ENCODE measurements at places on chromosomes 6 and 20. TPM values are rescaled to one million over a fixed set of nuclear protein-coding genes. Genes with fewer than 3 reads are reported as not detected.

DNA sequence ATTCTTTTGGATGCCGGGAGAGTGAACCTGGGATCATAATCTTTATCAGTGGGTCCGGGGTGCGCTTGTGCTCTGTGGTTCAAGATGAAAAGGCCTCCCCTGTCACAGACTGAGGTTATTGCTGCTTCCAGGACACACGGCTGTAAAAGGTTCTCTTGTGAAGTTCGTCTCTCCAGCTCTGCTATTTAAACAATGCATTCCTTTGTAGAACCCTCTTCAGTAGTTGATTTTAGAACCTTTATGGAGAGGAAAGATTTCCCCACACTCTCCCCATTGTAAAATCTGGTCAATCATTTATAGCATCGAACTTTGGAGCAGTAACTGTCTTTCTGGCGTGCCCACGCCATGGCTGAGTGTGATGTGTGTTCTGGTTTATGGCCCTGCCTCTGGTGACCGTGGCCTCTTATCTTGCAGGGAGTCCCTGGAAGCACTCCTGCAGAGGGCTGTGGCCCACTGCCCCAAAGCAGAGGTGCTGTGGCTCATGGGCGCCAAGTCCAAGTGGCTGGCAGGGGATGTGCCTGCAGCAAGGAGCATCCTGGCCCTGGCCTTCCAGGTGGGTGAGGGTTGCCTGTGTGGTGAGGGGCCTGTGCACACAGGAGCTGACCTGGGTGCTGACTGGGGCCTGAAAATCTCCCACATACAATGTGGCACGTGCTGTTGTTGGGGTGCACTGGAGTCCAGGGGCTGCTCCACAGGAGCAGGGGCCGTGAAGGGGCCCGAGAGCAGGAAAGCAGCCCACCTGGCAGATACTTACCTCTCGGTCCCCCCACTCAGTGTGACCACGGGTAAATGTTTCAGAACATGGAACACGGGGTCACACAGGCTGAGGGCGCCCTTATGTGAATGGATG lies 11.6 kb upstream of the C20orf204 start:
- DNase-seq, result no peak
- no peaks in the 10 kb centered on the region for H3K27me3 ChIP-seq
- H3K27ac ChIP-seq, result no peak overlapping the region
- peaks cover 100% of the 10 kb centered on the region for H3K36me3 ChIP-seq
- no peak overlapping the region for H3K4me3 ChIP-seq

INSM1 gene
- 0.41 TPM for total RNA-seq

KHDC1 gene
- total RNA-seq, result 0.85 TPM

DNA sequence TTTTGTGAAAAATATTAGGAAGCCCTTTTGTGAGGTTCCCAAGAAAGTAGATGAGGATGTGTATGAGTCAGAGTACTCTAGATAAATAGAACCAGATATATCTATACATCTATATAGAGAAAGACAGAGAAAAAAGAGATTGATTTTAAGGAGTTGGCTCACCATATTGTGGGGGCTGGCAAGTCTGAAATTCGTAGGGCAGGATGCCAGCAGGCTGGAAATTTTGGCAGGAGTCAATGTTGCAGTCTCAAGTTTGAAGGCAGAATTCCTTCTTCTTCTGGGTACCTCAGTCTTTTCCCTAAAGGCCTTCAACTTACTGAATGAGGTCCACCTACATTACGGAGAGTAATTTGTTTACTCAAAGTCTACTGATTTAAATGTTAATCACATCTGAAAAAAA lies 65.3 kb upstream of the SAMD3 start:
- no peak overlapping the region for H3K4me3 ChIP-seq
- no peaks in the 10 kb centered on the region for H3K36me3 ChIP-seq
- no peaks in the 10 kb centered on the region for H3K27me3 ChIP-seq
- H3K27ac ChIP-seq, result no peak overlapping the region
- no peak for DNase-seq
- H3K4me1 ChIP-seq, result no peaks in the 10 kb centered on the region

DNA sequence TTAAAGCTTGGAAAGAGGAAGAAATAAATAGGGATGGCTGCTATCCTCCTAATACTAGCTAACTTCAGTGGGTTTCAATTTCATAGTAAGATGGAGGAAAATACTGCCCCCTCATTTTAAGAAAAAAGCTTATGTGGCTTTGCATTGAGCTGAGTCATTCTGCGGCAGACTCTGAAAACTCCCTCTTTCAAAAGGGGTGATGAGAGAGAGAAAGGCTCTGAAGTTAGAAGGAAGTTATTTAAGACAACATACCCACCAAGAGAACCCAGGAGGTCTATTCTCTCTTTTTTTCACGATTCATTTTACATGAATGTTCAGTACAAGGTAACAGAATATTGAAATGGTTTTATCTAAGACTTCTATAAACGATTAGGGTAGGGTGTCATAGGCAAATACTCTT lies 4.5 kb downstream of the PRDM13 start:
- peaks cover 46% of the 10 kb centered on the region for H3K4me1 ChIP-seq
- DNase-seq, result no peak
- peaks cover 100% of the 10 kb centered on the region for H3K27me3 ChIP-seq
- no peak overlapping the region for H3K27ac ChIP-seq
- no peaks in the 10 kb centered on the region for H3K36me3 ChIP-seq

GRCh38 chr6:29970711-29971110 lies 28.4 kb downstream of the HLA-A start:
- no peak overlapping the region for H3K27ac ChIP-seq
- no peak for DNase-seq
- peaks cover 61% of the 10 kb centered on the region for H3K4me1 ChIP-seq
- no peaks in the 10 kb centered on the region for H3K36me3 ChIP-seq

MLN gene
- total RNA-seq, result not detected

UST gene
- 16.5 TPM for total RNA-seq

- no peaks in the 10 kb centered on the region for H3K4me1 ChIP-seq
- H3K4me3 ChIP-seq, result no peak overlapping the region
- H3K27me3 ChIP-seq, result no peaks in the 10 kb centered on the region
- no peak for DNase-seq
Observed at GRCh38 chr6:85983032-85983659, 340.5 kb upstream of the SYNCRIP start.

DNA sequence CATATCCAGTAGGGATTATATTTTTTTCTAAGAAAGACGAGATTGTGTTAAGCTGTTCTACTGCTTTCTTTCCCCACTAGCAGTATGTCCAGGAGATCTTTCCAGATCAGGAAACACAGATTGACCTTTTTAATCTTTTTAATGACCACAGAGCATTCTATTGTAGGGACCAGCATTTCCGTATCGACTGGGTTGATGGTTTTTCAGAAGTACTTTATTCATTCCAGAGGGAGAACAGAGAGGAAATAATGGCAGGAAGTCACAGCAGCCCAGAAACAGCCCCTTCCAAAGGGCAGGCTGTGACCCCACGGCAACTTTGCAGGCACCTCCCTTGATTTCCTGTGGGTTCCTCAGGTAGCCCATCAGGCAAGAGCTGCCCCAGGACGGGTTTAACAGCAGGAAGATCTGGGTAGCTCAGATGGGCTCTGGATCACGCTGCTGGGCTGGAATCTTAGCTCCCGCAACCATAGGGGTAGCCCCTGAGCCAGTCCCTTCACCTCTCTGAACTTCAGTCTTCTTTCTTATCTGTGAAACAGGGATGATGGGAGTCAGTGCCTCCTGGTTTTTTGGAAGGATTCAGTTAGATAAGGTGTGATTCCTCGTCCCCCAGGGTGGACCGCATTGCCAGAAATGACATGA lies 23.8 kb upstream of the CHMP4B start:
- H3K36me3 ChIP-seq, result peaks cover 8% of the 10 kb centered on the region
- no peaks in the 10 kb centered on the region for H3K27me3 ChIP-seq
- no peak overlapping the region for H3K27ac ChIP-seq
- H3K4me3 ChIP-seq, result no peak overlapping the region

- H3K4me1 ChIP-seq, result peaks cover 31% of the 10 kb centered on the region
- H3K36me3 ChIP-seq, result peaks cover 39% of the 10 kb centered on the region
- no peak for DNase-seq
- peak overlapping the region; percentile 83 for H3K27ac ChIP-seq
- no peak overlapping the region for H3K4me3 ChIP-seq
Observed at GRCh38 chr6:32111424-32112066, 2.4 kb upstream of the TNXB start.

DNA sequence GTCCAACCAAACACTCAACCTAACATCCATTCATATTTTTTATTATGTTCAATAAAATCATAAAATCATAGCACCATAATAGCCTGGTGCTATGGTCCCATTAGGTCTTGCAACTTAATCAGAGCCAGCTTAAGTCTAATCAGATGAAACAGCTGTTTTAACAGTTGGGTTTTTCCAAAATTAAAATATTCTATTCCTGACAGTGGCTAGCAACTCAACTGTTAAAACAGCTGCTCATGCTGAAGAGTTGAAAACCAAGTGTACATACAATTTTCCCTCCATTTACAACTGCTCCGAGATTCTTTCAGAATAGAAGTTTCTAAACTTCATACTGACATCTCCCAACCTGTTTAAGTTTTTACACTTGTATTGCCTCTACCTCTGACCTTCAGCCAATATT lies 89.5 kb downstream of the UBE3D start:
- H3K27me3 ChIP-seq, result no peaks in the 10 kb centered on the region
- no peak overlapping the region for H3K27ac ChIP-seq
- no peak for DNase-seq
- H3K36me3 ChIP-seq, result no peaks in the 10 kb centered on the region
- no peaks in the 10 kb centered on the region for H3K4me1 ChIP-seq

DNA sequence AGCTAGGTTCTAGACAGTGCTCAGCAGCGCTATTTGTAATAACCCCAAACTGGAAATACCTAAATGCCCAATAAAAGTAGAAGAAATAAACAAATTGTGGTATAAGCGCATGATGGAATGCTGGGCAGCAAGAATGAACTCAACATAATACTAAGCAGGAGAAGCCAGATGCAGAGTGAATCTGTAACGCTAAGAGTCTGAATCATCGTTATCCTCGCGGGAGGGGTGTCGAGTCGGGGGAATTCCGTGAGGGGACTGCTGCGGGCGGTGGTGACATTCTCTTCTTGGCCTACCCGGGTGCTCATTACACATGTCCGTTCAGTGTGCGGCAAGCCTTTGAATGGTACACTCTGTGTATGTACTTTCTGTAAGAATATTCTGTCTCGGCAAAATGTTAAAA lies 83.7 kb downstream of the SULF2 start:
- H3K36me3 ChIP-seq, result no peaks in the 10 kb centered on the region
- no peak overlapping the region for H3K27ac ChIP-seq
- no peaks in the 10 kb centered on the region for H3K4me1 ChIP-seq
- no peak overlapping the region for H3K4me3 ChIP-seq

SNAP25 gene
- not detected for total RNA-seq

- H3K4me1 ChIP-seq, result no peaks in the 10 kb centered on the region
- H3K4me3 ChIP-seq, result no peak overlapping the region
- H3K27ac ChIP-seq, result no peak overlapping the region
- H3K36me3 ChIP-seq, result no peaks in the 10 kb centered on the region
Observed at GRCh38 chr20:63309261-63310071, 16.5 kb downstream of the COL20A1 start.

DNA sequence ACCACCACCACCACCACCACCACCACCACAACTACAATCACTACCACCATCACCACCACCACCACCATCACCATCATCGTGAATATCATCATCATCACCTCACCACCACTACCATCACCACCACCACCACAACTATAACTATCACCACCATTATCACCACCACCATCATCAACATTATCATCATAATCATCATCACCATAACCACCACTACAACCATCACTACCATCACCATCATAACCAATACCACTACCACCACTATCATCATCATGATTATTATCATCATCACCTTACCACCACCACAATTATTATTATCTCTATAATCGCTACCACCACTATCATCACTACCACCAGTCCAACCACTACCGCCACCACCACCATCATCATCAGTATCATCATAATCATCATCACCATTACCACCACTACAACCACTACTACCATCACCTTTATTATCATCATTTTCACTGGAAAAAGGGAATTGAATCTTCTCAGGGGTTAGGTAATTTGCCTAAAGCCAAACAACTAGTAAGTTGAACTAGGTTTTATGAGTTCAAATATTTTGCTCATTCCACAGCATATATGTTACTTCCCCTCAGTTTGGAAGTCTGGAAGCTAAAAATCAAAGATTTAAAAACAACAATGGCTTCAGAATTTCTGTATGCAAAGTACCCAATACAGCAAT lies 8.3 kb downstream of the RIPOR2 start:
- H3K36me3 ChIP-seq, result no peaks in the 10 kb centered on the region
- H3K4me3 ChIP-seq, result no peak overlapping the region
- H3K27ac ChIP-seq, result peak overlapping the region; percentile 94
- no peaks in the 10 kb centered on the region for H3K27me3 ChIP-seq

RARS2 gene
- 32.3 TPM for total RNA-seq

GRCh38 chr6:20126789-20127653 lies 85.2 kb downstream of the MBOAT1 start:
- H3K27me3 ChIP-seq, result no peaks in the 10 kb centered on the region
- peaks cover 25% of the 10 kb centered on the region for H3K36me3 ChIP-seq
- H3K27ac ChIP-seq, result no peak overlapping the region
- H3K4me1 ChIP-seq, result peaks cover 12% of the 10 kb centered on the region
- DNase-seq, result peak; percentile 89
- no peak overlapping the region for H3K4me3 ChIP-seq

GRCh38 chr6:110880651-110881050 lies 6.1 kb downstream of the AMD1 start:
- no peak for DNase-seq
- H3K4me1 ChIP-seq, result peaks cover 96% of the 10 kb centered on the region
- H3K27me3 ChIP-seq, result no peaks in the 10 kb centered on the region
- no peaks in the 10 kb centered on the region for H3K36me3 ChIP-seq
- no peak overlapping the region for H3K4me3 ChIP-seq

DNA sequence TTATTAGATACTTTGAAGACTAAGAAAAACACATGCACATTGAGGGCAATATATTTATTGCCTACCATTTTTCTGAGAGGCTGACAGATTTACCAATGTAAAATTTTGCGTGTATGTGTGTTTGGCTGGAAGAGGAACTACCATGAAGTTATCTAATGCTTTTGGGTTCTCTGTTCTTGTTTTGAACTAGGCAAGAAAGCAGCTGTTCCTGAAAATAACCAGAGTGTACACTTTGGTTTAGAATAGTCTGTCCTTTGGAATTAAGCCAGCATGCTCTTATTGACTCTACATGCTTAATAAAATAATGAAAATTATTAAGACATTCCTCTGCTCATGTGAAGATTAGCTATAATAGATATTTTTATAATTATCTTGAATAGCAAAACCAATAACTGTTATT lies 129.2 kb downstream of the MYB start:
- no peak overlapping the region for H3K4me3 ChIP-seq
- H3K4me1 ChIP-seq, result peaks cover 12% of the 10 kb centered on the region
- H3K27ac ChIP-seq, result no peak overlapping the region
- DNase-seq, result no peak

SAMD5 gene
- total RNA-seq, result 2.8 TPM

GRCh38 chr6:56536536-56536935 lies 106.2 kb downstream of the DST start:
- DNase-seq, result no peak
- H3K4me1 ChIP-seq, result peaks cover 16% of the 10 kb centered on the region
- no peaks in the 10 kb centered on the region for H3K27me3 ChIP-seq
- no peaks in the 10 kb centered on the region for H3K36me3 ChIP-seq
- no peak overlapping the region for H3K4me3 ChIP-seq

SPATA25 gene
- 5.1 TPM for total RNA-seq

DNA sequence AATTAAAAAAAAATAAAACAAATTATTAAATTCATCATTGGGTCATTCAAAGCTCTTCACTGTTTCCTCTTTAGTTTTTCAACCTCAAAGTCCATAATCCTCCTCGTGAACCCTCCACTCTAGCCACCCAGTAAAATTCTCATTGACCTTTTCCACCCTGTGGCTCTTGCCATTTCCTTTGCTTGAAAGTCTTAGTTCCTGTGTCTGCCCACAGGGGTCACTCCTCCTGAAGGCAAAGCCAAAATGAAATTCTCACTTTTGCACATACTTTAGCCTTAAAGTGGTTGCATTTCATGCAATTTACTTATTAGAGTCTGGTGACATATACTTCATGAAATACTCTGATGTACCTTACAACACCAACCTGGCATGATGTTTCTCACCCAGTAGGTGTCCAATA lies 263.7 kb downstream of the BMP2 start:
- H3K27me3 ChIP-seq, result no peaks in the 10 kb centered on the region
- H3K27ac ChIP-seq, result no peak overlapping the region
- no peak overlapping the region for H3K4me3 ChIP-seq

SOX12 gene
- 10.5 TPM for total RNA-seq
